Kidney tubule cell (primary cell): ENCODE measurements at places on chromosomes 7 and 10.

- DNase-seq = no peak
These were observed 14.1 kb upstream of the MSRB2 start for GRCh38 chr10:23081221-23081750.

- peak; percentile 70 for DNase-seq
These were observed 86.3 kb downstream of the PRKCQ start for GRCh38 chr10:6493521-6494441.

DNA sequence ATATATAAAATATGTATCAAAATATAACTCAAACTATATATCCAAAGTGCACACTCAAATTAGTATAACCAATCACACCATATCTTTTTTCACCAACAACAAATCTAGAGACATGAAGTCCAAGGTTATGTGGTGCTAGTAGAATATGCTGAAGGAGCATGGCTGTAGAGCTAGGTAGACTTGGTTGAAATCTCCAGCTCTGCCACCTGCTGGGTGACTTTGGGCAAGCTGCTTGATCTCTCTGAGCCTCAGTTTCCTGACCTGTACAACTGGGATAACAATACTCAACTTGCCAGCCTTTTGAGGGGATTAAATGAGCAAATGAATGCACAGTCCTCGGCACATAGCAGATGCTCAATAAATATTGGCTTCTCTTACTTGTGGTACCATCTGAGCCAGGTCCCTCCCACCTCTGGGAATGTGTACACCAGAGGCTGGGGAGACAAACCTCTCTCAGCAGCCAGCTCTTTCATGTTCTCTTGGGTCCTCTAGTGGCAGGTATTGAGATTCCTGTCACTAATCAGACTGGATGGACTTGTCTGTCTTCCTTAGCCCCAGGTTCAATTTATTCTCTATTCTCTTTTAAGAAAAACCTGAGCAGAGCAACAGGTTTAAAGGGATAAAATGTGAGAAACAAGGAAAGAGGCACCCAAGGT lies 94.3 kb upstream of the PDE1C start:
- DNase-seq = peak; percentile 81

DNA sequence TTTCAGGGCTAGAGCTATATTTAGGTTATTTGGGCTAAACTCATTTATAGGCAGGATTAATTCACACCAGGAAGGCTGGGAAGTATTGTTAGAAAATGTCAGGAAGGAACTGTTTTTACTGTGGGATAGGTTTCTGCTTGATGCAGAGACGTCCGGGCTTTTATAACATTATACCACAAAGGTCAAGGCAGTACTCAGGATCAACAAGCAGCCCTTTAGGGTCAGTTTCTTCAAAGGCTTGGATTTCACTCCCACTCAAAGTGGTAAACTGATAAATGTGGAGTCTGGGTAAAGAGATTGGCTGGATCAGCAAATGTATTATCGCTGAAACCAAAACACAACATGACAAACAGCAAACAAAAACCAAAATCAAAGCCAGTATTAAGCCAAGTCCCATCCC lies 127.2 kb downstream of the ARL5B start:
- DNase-seq = no peak

GRCh38 chr10:121928528-121928884 lies 675 bp upstream of the ATE1 start:
- peak; percentile 37 for DNase-seq
